Stimulated activated CD8-positive, alpha-beta memory T cell treated with anti-CD3 and anti-CD28 coated beads, Interleukin-7, amount 100 ng/mL, for 1 hour (primary cell): ENCODE measurements at places on chromosomes 7 and 10.

GRCh38 chr10:77168861-77169260 lies 468.7 kb downstream of the KCNMA1 start:
- DNase-seq: no peak

GRCh38 chr7:40763319-40764287 lies 628.8 kb downstream of the SUGCT start:
- DNase-seq: no peak

DNA sequence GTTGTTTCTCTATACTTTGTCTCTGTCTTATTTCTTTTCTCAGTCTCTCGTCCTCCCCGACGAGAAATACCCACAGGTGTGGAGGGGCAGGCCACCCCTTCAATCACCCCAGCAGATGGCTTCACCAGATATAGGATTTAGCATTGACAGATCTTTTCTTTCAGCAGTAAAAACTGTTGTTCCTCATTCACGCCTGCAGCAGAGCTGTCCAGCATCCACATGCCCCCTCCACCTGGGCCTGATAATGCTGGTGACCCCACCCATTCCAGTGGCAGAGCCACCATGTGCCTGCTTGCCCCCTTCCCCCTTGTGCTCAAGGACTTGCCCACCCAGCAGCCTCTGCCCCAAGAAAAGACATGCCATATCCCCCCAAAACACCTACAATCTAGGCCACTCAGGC lies 15.5 kb downstream of the FRG2B start:
- DNase-seq: no peak

- DNase-seq: no peak
These were observed 243.5 kb downstream of the ADK start for GRCh38 chr10:74394416-74394969.

GRCh38 chr7:57216340-57216739 lies 84.1 kb upstream of the ZNF479 start:
- DNase-seq: no peak

DNA sequence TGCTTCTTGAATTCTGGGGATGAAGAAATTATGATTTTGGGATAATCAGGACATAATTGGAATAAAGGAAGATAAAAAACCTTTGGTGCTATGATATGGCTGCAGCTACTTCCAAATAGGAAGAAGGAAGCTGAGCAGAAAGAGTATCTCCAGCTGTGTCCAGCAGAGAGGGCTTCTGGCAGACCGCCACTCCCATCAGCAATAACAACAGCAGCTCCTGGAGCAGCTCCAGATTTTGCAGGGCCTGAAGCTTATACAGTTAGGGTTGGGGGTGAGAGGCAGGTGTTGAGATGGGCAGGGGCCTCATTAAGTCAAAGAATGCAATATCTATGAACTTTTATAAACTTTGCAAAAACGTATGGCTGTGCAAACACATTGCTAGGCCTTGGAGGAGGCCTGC lies 62.3 kb downstream of the C10orf120 start:
- DNase-seq: no peak

GRCh38 chr7:157402911-157403534 lies 66.2 kb downstream of the DNAJB6 start:
- DNase-seq: no peak

DNA sequence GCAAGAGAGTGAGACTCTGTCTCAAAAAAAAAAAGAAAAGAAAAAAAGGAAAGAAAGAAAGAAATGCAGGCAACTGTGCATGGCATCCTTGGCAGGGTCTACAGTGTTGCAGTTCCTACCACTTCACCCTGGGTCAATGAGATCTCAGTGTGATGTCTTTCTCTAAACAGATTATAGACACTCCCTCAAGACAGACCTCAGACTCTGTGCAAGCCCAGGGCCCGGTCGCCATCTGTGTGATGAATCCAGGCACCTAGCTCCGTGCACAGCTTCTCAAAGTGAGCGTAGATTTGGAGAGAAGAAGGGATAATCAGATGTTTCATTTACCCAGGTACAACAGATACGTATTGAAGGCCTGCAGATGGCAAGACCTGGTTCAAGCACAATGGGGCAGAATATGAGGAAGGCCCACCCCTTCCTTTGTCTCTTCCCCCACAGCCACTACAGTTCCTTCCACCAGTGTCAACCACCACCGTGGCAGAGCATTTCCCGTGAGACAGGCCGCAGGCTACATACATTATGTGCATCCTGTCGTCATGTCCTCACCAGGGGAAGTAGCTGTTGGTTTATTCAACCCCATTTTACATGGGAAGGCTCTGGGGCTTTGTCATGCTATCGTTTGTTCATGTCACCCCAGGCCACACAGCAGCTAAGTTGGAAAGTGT lies 471.7 kb upstream of the GALNT17 start:
- DNase-seq: peak; percentile 17

GRCh38 chr10:126430512-126430911 lies 42.2 kb upstream of the ADAM12 start:
- DNase-seq: no peak

- no peak for DNase-seq
These were observed 86.2 kb downstream of the GPR85 start for GRCh38 chr7:113000316-113001020.

- DNase-seq: no peak
These were observed 208.5 kb downstream of the RNLS start for GRCh38 chr10:88374392-88375175.

GRCh38 chr10:12181065-12181775 lies 14.5 kb downstream of the NUDT5 start:
- peak; percentile 26 for DNase-seq

GRCh38 chr7:538764-539685 lies 19.4 kb upstream of the PDGFA start:
- DNase-seq: no peak

- no peak for DNase-seq
These were observed 100.7 kb downstream of the USP6NL start for GRCh38 chr10:11510736-11511135.

DNA sequence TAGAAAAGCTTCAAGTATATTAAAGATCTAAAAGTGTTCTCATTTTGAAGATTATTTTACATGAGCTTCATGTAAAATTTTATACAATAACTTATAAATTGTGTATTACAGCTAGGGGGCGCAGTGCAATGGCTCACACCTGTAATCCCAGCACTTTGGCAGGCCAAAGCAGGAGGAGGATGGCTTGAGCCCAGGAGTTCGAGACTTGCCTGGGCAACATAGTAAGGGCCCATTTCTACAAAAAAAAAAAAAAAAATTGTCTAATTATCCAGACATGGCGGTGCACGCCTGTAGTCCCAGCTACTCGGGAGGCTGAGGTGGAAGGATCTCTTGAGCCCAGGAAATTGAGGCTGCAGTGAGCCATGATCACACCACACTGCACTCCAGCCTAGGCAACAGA lies 16.6 kb downstream of the ACBD5 start:
- DNase-seq: no peak

GRCh38 chr10:6465437-6465836 lies 114.6 kb downstream of the PRKCQ start:
- DNase-seq: no peak

GRCh38 chr10:89214566-89215165 lies 7.5 kb upstream of the CH25H start:
- no peak for DNase-seq

- no peak for DNase-seq
These were observed 92.8 kb downstream of the DOCK1 start for GRCh38 chr10:126997801-126998590.

GRCh38 chr10:118108194-118109026 lies 61.7 kb upstream of the RAB11FIP2 start:
- no peak for DNase-seq

DNA sequence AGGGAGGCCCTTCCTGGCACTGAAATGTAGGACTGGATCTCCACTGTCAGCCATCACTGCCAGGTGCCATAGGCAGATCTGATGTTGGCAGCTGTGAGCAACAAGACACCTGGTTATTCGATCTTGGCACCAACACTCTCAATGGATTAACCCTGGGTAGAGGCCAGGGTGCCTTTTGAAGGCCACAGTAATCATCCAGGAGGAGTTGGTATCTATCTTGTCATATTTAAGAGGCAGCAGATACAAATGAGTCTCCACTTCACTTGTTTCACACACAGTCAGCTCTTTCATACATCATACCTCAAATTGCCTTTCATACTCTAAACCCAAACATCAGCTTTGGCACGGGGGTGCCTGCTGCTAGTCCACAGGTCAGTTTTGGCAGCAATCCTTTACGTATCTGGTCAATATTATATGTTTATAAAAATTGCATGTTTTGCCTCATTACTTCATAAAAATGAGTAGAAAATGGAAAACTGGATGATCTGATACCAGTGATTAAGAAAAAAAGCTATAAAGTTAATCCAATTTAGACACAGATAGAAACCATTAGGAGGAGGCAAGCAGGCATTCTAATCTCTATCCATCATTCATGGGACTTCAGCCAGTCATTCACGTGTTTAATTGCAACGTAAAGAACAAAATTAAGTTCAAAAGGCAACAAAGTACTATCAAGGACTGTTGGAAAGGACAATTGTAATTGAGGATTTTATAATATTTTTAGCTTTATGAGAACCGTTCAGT lies 12.7 kb upstream of the CACUL1 start:
- DNase-seq: no peak

- no peak for DNase-seq
These were observed 20.9 kb upstream of the BTBD16 start for GRCh38 chr10:122249991-122250750.

DNA sequence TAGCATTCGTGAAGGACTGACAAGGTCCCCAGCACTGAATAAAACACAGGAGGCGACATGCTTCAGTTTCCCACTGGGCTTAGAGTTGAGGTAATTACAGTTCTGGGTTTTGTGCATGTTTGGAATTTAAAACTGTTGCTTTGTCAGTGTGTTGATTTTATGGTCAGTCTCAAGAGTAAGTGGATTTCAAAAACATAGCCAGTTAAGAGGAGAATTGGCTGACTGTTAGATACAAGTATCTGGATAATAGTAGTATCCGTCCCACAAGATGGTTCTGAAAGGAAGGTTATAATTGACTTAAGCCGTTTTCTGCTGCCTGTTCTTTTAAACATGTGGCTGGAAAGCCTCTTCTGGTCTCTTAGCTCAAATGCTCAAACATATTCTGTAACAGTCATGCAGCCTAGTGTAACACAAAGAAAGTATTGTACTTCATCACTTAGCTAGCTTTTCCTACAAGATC lies 170.9 kb downstream of the POLR1F start:
- DNase-seq: no peak

- DNase-seq: no peak
These were observed 451.4 kb upstream of the VSTM2A start for GRCh38 chr7:54090652-54091213.

DNA sequence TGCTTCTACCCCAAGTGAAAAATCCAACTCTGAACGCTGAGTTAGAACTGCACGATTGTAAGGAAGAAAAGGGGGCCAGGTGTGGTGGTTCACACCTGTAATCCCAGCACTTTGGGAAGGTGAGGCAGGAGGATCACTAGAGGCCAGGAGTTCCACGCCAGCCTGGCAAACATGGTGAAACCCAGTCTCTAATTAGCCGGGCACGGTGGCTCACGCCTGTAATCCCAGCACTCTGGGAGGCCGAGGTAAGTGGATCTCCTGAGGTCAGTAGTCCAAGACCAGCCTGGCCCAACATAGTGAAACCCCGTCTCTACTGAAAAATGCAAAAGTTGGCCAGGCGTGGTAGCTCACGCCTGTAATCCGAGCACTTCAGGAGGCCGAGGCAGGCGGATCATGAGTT lies 9.0 kb downstream of the GUSB start:
- DNase-seq: no peak

DNA sequence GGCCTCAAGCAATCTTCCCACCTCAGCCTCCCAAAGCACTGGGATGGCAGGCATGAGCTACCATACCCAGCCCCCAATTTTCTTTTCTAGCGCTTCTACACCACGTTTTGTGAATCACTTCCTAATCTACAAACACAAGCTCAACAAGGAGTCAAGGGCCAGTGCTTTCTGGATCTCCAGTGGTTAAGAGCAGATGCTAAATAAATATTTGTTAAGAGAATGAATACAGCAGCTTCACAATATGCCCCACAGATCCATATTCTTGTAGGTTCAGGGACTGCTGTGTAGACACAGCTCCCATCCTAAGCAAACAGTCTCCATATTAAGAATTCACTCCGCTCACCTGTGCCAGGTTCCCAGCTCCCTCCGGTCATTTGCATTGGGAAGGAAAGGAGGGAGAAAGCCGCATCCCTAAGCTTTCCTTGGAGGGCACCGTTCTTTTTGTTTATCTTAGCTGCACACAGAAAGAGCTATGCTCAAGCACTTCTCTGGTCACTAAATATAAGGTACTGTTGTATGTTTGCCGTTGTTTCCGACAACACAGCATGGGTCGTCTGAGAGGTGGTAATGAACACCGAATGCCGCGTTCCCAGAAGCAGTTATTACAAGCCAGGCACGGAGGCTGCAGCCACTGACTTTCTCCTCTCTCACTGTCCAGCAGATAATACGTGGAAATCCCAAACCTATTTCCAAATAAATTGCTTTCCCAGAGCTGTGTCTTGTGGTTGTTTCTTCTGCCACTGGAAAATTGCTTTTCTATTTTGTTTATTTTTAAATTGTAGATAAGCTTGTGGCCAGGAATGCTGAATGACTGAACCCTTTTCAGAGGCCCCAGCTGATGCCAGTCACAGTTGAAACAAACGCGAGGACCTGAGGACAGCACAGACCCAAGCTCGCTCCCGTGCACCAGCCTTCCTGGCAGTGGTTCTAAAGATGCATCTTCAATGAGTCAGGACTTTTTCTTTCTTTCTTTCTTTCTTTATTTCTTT lies 217.1 kb downstream of the PRPF18 start:
- no peak for DNase-seq

DNA sequence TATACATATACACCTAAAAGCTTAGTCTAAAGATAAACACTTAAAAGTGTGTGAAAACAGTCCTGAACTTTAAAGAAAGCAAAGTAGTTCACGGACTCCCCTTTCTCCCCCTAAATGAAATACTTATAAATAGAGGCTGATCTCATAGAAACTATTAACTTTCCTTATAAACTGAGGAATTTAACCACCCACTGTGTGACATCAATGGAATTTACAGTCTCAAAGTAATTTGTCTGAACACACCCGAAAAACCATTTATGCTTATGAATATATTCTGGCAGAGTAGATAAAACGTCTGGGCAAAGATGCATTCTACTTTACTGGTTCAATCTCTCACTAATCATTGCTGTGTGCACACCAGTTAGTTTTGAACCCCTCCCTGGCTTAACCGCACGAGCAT lies 181.8 kb upstream of the DGKB start:
- DNase-seq: no peak
